Naive thymus-derived CD4-positive, alpha-beta T cell (primary cell): ENCODE measurements at places on chromosomes 2 and 18. TPM values are rescaled to one million over a fixed set of nuclear protein-coding genes. Genes with fewer than 3 reads are reported as not detected.

Gene LRRC30
- polyA plus RNA-seq = not detected

Gene XDH
- not detected for polyA plus RNA-seq

Gene GPR155
- polyA plus RNA-seq = 10.8 TPM

Gene CFAP53
- polyA plus RNA-seq = 0.09 TPM

Gene GAL3ST2
- polyA plus RNA-seq = not detected

Gene PUS10
- 3.4 TPM for polyA plus RNA-seq

Gene LYG2
- polyA plus RNA-seq = not detected

DNA sequence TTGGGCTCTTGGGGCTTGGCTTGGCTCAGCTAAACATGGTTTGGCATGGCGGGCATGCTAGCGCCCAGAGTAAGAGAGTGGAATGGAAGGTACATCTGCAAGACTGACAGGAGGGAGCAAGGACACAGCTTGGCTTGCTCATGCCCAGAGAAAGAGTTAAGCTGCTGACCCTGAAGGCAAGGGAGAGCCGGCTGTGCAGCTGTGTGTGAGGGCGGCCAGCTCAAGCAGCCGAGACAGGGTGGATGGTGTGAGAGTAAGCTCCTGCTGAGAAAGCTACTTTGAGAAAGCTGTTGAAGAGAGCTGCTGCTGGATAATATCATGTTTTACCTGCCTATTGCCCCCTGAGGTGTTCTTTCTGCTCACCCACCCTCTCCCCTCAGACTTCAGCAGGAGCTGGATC is 135.6 kb downstream of the CCBE1 start:
- DNase-seq = no peak

DNA sequence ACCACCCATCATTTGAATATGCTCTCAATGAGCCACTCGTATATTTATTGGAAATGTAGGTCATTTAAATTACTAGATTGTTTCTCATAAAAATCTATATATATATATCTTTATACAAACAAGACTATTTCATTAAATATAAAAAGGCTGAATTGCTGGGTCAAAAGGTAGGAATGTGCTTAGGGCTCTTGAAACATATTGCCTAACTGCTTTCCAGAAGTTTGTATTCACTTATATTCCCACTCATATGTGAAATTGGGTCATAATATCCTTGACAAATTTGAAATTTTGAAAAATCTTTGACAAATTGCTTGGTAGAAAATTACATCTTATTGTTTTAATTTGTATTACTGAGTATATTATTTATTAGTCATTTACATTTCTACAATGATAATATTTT is 999.8 kb upstream of the CDH2 start:
- no peak for DNase-seq

DNA sequence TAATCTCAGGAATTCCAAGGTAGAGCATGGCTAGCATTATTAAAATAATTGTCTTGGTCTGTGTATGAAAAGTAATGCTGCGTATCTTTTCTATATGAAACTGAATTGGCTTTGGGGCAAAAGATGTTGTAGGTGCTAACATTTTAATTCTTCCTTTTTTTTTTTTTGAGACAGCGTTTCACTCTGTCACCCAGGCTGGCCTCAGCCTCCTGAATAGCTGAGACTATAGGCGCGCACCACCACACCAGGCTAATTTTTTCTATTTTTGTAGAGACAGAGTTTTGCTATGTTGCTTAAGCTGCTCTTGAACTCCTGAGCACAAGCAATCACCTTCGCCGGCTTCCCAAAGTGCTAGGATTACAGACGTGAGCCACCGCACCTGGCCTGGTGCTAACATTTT is 172.6 kb upstream of the STON1 start:
- DNase-seq = no peak

- no peak for DNase-seq
These were observed 113.5 kb downstream of the RBMS1 start for GRCh38 chr2:160380000-160380570.

DNA sequence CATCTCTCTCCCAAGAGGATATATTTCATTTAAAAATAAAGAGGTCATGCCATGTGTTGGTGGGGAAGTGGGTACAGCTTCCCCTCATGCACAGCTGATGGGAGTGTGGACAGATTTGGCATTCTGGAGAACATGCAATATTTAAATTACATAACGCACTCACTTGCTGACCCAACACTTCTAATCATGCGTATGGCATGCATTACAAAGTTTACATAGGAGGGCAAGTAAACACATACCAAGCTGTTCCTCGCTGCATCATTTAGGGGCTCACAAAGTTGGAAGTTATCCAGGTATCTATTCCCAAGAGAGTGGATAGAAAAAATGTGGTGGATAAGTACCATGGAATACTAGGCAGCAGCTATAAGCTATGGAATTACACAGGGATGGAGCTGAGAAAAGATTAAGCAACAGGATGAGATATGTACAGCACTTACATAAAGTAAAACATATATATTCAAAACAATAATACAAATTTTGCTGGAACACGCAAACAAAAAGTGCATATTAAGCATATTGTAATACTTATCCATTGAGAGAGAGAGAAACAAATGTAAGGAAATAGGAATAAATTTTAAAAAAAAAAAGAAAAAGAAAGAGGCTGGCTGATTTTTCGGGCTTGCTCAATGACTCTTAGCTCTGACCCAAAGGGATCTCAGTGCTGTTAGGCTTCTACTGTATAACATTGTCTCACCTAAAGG is 11.0 kb downstream of the CYP1B1 start:
- no peak for DNase-seq

DNA sequence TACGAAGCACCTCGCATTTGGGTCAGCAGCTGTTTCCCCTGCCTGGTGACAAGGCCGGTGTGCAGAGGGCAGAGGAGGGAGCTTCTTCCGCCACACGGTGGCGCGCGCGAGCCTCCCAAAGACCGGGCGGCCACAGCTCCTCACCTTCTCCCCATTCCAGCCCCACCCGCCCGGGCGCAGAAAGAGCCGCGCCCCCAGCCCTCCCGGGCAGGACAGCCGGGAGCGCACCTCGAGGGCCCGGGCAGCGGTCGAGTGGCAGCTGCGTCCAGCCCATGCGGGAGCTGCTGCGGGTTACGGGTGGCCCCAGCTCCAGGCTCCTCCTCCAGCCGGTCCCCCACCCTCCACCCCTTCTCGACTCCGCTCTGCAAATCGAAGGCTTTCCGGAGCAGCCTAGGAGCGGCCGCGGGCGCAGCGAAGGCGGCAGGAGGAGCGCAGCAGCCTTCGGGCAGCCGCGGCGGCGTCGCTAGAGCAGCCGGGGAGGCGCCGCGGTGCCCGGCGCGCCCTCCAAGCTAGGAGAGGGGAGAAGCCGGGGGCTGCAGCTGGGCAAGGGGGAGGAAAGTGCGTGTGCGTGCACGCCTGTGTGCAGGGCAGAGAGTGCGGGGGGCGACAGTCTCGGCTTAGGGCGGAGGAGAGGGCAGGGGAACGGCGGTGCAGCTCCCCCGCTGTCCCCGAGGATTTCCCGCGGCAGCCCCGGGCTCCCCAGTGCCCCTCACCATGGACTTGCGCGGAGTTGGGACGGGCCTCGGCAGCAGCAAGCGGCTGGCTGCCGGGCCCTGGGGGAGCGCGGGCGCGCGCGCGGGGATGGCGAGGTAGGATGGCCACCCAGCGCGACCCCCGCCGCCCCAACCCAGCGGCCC is at the start of gene CCDC85A:
CCDC85A (plus strand) TSS at position 348 of the 857 bp plus-strand sequence. CDS start 635 bp downstream, outside the sequence.
- DNase-seq = peak; percentile 77

GRCh38 chr2:173079973-173080860 is 4.6 kb downstream of the MAP3K20 start:
- DNase-seq = no peak

- DNase-seq = no peak
These were observed 227.5 kb upstream of the APCDD1 start for GRCh38 chr18:10226971-10227370.

DNA sequence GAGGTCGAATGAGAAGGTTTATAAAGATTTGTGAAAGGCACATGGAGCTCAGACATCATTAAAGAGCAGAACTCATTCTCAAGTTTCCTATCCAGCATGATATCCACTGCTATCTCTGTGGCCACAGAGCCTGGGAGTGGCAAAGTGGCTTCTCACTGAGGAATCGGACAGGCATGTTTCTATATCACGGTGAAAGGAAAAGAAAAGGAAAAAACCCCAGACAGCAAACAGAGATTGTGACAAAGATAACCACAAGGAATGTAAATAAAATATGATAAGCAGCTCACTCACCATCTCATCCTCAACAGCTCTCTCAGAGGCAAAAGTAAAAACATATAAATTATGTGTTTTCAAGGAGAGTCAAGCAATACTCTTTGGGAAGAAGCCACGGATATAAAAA is 2.5 kb downstream of the PID1 start:
- no peak for DNase-seq

DNA sequence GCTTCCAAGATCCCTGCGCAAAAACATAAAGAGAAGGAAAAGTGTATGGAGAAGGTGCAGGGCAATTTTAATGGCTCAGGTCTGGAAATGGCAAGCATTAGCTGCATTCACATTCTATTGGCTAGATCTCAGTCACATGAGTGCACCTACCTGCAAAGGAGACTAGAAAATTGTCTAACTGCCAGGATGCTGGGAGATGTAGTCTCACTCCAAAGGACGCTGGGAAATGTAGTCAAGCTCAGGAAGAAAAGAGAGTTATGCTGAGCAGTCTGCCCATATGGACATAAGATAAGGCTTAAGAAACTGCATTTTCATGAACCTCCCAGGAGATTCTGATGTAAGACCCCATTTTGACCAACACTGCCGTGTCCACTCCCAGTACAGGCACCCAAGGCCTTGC is 9.5 kb upstream of the KLHL29 start:
- DNase-seq = no peak

DNA sequence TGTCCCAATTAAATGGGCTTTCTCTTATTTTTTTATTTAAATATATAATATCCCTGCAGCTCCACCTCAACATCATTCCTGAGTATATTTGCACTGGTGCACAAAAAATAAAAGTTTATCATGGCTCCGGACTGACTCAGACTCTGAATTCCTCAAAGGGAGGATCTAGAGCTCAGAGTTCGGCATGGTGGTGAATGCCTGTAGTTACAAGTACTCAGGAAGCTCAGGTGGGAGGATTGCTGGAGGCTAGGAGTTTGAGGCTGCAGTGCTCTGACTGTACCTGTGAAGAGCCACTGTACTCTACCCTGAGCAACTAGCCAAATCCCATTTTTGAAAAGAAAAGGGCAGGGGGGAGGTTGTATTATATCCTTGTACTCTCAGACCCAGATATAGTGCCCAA is 52.8 kb upstream of the NRXN1 start:
- no peak for DNase-seq

DNA sequence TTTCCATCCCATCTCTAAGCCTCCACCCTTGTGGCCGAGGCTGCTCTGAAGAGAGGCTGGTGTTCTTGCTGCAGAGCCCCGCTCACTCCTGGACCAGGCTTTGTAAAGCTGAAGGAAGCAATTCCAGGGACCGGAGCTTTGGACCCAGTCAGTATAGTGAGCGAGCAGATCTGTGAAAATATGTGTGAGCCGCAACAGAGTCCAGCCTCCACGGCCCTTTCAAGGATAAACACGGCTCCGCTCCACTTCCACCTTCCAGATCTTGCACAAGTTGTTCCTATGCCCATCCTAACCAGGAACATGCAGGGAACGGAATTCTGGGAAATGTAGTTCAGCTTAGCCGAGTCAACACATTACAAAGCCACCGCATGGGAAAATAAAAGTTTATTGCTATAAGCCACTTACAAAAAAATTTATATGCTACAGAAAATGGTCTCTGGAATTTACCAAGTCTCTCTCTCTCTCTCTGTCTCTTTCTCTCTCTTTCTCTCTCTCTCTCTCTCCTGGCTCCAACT is 151.7 kb upstream of the ZNF521 start:
- no peak for DNase-seq
